NCI-H1436 (cell line): ENCODE measurements at places on chromosomes 5 and 9.
A peak's percentile ranks its signal among the peaks of the same experiment; 100 is the strongest.

- no peak for DNase-seq
These were observed 4.9 kb upstream of the KIF4B start for GRCh38 chr5:155008669-155009068.

GRCh38 chr5:95669540-95669939 lies 13.3 kb downstream of the SPATA9 start:
- no peak for DNase-seq

DNA sequence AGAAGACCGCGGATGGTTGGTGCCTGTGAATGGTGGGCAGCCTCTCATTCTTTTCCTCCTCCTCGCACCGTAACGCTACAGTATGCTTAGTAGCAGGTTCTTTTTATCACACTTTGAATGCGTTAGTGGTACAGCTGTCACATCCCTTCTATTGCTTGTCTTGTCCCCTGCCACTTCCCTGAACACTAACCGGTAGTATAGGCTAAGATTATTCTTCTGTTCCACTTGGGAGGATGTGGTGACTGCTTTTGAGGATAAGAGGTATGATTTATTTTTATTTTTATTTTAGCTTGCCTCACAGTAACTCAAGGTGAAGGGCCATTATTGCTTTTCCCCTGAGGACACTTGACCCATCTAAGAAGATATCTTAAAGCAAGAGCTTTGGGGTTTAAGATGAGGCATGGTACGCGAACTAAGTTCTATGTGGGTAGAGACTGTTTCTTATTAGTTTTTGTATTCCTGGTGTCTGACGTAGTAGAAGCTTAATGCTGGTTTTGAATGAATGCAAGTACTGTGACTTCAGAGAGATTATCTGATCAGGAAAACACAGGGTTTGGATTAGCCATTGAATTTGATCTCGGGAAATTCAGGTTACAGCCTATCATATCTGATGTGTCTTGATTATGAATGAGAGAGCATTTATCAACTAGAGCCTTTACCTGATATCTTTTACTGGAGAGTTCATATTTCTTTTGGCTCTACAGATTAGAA lies 951 bp downstream of the UNC13B start:
- no peak for DNase-seq

DNA sequence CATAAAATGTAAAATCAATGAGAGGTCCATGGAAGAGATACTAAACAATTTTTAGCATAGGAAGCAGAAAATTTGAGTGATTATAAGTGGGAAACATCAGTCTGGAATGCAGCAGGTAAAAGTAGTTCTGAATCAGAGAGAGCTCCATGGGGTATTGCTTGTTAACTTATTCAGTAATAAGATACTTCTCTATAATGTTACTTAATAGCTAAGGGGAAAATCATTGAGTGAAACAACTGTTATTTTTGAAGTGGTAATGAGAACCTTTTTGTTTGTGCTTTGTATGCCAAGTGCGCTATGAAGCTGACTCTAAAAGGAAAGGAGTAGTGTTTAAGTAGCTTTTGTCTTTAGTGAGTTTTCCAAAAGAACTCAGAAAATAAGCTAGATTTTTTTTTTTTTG lies 95.2 kb downstream of the ERBIN start:
- no peak for DNase-seq

DNA sequence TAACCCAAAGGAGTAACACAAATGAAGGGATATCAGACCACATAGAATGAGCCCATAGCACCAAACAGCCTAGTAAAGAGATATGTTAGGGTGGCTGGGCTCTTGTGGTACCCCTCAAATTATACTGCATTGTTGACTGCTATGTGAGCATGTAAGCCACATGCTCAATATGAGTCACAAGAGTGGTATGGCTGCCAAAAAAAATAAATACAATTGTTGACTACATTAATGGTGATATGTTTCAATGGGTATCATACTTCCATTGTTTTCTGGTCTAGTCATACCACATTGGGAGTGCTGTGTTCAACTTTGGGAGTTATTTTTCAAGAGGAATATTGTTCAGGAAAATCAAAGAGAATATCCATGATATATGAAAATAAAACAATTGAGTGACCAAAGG lies 162.4 kb upstream of the PIK3R1 start:
- DNase-seq, result no peak

DNA sequence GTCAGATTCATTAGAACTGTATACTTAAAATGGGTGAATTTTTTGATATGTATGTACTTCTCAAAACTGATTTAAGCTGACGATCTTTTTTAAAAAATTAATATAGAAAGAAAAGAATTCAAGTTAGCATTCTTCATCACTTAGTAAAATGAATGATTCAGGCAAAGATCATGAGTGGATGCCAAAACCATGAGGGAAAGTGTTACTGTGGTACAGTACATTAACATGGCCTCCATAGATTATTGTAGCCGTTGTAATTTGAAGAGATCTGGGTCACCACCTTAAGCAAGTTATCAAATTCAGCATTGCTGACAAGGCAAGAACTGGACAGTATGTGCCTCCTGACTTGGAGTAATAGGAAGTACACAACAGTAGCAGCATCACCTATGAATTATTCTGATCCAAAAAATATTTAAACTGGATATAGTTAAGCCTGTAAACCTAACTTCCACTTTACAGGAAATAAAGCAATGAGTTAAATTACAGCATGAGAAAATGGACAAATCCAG lies 29.7 kb downstream of the C9orf85 start:
- no peak for DNase-seq

- DNase-seq, result no peak
These were observed 39.7 kb downstream of the DNAJB5 start for GRCh38 chr9:35029241-35029640.

- DNase-seq, result no peak
These were observed 85.2 kb downstream of the ANKRD33B start for GRCh38 chr5:10648806-10649665.

GRCh38 chr5:78495800-78496199 lies 135.4 kb downstream of the SCAMP1 start:
- no peak for DNase-seq

GRCh38 chr9:94014066-94014654 lies 59.0 kb upstream of the BARX1 start:
- peak; percentile 48 for DNase-seq

- no peak for DNase-seq
These were observed 1.0 kb downstream of the PTGS1 start for GRCh38 chr9:122371846-122372245.

GRCh38 chr5:150299571-150300327 lies 3.0 kb downstream of the ARSI start:
- no peak for DNase-seq

DNA sequence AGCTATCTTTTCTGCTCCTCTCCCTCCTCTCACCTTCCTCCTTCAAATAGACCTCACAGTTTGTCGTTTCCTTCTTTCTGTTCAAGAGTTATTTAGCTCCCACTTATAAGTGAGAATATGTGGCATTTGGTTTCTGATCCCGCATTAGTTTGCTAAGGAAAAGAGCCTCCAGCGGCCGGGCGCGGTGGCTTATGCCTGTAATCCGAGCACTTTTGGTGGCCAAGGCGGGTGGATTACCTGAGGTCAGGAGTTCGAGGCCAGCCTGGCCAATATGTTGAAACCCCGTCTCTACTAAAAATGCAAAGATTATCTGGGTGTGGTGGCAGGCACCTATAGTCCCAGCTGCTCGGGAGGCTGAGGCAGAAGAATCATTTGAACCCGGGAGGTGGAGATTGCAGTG lies 2101.6 kb downstream of the MAT2B start:
- DNase-seq, result no peak

DNA sequence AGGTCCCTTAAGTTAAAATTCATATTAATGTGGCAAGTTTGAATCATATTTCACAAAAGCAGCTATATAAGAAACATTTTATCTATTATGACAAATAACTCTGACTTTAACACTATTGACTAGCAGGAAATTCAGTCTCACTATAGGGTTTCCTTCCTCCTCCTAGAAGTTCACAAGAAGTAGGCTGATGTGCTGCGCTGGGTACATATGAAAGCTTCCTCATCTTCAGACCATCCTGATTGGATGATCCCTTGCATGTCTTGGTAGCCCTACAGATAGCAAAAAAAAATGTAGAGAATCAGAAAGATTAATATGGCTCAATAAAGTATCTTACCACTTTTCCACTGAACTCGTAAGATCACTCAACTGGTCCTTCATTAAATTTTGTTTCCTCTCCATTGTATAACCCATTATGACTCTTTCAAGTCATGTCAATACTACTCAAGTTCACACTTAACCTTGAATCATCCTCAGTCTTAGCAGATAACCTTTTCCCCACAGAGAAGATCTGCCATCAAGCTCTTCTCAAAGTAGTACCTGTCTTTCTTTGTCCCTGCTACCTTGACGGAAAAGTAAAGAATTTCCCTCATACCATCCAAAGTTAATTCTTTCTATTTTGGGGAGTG lies 11.5 kb upstream of the PSIP1 start:
- DNase-seq, result no peak

GRCh38 chr9:124088476-124088837 lies 76.9 kb downstream of the LHX2 start:
- DNase-seq, result no peak

DNA sequence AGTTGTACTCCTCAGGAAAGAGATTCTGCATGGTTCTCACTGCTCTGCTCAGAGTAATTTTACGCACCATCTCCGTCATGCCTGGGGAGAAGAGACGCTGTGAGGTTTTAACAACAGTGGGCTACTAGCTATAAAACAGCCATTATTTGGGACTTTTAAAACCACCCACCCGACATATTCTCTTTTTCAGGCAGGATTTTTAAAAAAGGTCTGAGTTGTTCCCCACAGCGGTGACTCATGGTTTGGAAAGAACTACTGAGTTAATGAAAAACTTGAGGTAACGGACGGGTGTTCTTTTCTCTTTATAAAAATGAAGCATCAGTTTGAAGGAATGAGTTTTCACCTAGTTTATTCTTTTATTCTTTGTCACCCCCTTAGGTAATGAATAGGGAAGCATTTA lies 61.3 kb downstream of the TTLL11 start:
- DNase-seq, result no peak

DNA sequence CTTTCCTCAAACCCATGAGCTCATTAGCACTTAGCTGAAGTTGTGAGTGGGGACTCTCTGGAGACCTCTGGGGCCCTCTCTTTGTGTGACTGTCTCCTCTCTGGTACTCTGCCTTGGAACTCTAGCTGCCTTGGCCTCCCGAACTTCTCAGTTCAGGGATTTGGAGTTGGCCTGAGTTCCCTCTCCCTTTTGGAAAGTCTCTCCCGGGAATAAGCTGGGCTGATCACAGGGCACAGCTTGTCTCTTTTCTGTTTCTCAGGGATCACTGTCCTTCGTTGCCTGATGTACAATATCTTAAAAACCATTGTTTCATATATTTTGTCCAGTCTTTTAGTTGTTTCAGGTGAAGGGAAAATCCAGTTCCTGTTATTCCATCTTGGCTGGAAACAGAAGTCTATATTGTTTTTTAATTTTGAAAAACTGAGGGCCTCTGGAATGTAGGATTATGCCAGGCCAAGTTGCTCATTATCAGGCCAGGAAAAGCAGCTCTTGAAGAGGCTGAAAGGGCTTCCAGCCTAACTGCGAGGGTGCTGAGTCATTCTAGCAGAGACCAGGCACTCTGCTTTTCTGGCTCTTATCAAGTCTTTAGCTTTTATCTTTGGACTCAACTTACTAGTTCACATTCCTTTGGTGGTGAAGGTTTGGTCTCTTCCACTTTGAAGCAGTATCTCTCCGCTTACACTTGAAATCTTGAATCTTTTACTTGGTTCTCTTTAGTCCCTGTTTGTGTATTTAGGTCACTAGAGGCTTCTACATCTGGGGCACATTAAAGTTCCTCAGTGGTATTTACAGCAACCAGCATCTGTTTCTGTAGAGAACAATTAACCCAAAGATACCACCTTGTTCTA lies 8.4 kb upstream of the RGS3 start:
- no peak for DNase-seq

DNA sequence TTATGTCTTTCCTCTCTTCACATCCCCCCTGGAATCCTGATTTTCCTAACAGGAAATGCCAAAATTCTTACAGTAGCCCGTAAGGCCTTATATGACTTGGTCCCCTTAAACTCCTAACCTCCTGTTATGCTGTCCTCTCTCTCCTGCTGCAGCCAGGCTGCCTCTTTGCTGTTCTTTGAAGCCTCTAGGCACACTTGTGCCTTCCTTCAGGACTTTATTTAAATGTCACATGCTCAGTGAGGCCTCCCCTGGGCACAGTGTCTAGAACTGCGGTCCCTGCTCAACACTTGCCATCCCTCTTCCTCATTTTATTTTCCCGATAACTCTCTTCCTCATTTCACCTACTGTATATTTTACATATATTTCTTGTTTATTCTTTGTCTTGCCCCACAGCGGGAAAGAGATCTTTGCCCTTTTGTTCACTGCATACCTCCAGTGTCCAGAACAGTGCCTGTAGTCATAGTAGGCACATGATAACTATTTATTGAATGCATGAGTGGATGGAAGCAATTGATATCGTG lies 5.5 kb upstream of the SHB start:
- no peak for DNase-seq

- no peak for DNase-seq
These were observed 4.3 kb upstream of the SLC6A18 start for GRCh38 chr5:1220831-1221230.

DNA sequence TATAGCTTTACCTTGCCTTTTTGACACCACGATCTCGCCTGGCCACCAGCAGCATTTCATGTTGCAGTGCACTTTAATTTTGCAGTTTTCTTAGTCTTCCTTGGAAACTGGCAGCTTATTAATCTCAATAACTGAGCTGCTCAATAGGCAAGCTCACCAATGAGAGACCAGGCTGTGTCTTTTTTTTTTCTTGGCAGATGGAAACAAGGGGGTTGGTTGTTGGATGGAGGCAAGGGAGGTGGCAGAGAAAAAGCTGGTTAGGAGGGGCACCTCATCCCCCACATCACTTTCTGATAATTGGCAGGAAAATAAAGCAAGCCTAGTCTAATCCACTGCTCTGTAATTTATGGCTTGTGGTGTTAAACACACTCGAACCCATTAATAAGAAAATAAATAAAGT lies 324.5 kb upstream of the WWC1 start:
- no peak for DNase-seq

- no peak for DNase-seq
These were observed 8.4 kb upstream of the EXOC3 start for GRCh38 chr5:434443-435146.

DNA sequence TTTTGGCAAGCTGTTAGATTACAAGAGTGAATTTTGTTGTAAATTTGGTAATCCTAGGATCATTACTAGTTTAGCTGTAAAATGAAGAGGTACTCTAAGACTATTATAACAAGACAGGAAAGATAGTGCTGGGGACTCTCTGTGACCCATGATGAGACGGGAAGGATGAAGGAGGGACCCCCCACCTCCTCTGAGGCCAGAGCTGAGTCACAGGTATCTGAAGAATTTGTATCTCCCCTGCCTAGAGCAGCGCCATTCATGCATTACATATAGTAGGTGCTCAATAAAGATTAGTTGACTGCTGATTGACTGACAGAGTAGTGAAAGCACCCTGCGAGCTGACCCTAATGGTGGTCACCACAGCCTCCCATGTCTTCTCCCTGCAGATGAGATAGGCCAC lies 202.8 kb downstream of the SNX18 start:
- DNase-seq, result no peak
